Activated T-cell treated with anti-CD3 and anti-CD28 coated beads for 24 hours (primary cell): ENCODE measurements at places on chromosomes 7 and 10.

GRCh38 chr7:130154501-130155317, 50.5 kb downstream of the TMEM209 start:
- no peak for DNase-seq

DNA sequence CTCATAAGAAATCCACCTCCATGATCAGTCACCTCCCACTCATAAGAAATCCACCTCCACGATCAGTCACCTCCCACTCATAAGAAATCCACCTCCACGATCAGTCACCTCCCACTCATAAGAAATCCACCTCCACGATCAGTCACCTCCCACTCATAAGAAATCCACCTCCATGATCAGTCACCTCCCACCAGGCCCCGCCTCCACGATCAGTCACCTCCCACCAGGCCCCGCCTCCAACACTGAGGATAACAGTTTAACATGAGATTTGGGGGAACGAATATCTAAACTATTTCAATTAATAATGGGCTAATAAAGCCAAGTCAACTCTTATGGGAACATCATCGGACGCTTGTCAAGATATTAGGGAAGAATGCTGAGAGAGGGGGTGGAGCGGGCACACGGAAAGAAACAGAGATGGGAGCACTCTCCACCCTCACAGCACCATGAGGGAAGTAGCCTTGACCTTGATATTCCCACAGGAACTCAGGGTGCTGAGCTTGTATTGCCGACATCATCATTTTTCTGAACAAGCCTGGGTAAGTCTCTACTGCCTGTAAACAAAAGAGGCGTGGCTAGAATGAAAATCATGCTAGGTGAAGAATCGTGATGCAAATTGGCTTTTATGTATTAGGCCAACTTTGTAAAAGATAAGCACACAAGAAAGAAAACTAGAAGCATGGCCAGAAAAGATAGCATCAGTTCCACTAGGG, 303.5 kb upstream of the KLF6 start:
- DNase-seq: no peak

GRCh38 chr10:63605197-63605967, 84.2 kb downstream of the REEP3 start:
- DNase-seq: no peak

DNA sequence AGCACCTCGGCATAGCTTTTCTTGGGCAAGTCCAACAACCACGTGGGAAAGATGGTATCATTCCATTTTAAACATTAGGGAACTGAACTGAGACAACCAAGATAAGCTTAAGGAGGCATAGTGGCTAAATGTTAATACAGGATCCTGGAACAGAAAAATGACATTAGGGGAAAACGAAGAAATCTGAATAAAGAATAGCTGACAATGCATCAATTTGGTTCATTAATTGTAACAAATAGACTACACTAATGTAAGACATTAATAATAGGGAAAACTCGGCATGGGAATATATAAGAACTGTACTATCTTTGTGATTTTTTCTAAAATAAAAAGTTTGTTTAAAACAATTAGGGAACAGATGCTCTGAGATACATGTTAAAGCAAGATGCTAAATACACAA, 165.4 kb downstream of the JAZF1 start:
- DNase-seq: no peak

GRCh38 chr7:26688936-26689506, 175.4 kb downstream of the SKAP2 start:
- DNase-seq: no peak

DNA sequence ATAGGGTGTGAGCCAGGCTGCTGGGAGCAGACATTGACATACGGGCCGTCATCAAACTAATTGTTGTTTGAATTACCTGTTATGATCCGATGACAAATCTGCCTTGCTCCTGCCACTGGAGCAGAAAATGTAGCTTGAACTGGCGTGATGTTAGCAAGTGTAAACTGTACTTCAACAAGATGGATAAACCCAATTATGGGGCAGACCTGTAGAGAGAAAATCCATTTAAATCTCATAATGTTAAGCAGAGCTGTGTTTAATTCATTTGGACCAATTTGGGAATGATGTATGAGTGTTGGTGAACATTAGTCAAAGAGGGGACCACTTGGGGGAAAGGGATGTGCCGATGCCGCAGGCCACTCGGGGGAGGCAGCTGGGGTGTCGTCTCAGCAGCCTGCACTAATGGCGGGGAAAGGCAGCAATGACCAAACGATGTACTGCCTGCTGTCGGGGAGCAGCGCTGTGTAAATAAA, 27.4 kb downstream of the TCF7L2 start:
- no peak for DNase-seq

DNA sequence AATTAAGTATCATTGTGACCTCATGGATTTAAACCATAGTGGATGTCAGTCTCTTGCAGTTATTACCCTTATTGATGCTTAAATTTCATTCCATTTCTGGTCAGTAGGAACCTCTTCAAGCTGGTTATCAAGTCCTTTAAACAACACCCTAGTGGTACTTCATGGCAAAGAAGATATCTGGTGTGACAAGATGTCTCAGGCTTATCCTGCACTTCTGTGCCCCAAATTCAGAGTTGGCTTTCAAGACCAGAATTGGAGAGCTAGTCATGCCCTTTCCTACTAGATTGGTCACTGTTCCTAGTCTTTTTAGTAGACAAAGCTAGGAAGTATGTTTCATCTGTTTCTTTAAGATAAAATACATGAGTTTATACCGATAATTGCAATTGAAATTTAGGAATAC, 54.9 kb downstream of the KMT2E start:
- no peak for DNase-seq

DNA sequence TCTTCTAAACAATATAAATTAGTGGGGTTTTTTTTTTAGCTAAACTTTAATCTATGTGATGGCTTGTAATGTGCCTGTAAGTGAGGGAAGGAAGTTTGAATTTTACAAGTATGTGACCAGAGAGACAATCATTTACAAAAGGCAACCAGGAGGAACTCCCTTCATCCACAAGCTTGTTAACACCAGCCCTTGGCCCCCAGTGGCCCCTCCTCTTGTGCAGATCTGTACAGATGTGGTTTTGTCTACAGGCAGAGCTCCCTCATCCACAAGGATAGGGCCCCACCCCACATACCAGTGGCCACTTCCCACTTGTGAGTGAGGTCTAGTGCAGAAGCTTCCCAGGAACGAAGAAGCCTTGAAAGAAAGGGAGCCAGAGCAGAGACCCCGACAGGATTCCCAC, 234.1 kb upstream of the KMT2E start:
- DNase-seq: no peak

DNA sequence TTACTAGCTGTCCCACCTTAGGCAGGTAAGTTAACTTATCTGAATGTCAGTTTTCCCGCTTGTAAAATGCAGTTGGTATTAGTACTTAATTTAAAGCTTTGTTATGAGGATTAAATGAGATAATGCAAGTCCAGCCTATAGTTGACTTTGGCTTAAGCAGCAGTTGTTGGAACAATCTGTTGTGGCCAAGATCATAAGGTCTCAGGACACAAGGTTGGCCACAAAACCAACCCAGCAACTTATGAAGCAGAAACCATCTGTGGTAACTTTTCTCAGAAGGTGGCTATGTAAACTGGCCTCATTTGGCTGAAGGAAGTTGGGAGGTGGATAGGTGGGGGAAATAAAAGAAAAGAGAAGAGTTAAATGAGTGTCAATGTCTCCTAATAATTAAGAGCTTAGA, 29.4 kb downstream of the ENTPD1 start:
- no peak for DNase-seq

- DNase-seq: no peak
Measured at GRCh38 chr7:106010866-106011265, 47.8 kb downstream of the CDHR3 start.

DNA sequence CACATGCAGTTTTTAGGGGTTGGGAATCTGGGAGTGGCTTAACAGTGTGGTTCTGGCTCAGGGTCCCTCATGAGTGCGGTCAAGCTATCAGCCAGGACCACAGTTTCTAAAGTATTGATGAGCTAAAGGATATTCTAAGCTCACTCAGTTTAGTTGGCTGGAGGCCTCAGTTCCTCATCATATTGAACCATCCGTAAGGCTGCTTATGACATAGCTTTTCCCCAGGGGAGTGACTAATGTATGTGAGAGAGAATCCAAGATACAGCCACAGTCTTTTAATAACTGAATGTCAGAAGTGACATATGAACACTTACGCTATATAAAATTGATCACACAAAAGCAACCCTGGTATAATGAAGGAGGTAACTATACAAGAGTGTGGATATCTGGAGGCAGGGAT, 245.3 kb downstream of the POLR1F start:
- DNase-seq: no peak

- DNase-seq: no peak
Measured at GRCh38 chr7:50761713-50762112, 21.0 kb downstream of the GRB10 start.

DNA sequence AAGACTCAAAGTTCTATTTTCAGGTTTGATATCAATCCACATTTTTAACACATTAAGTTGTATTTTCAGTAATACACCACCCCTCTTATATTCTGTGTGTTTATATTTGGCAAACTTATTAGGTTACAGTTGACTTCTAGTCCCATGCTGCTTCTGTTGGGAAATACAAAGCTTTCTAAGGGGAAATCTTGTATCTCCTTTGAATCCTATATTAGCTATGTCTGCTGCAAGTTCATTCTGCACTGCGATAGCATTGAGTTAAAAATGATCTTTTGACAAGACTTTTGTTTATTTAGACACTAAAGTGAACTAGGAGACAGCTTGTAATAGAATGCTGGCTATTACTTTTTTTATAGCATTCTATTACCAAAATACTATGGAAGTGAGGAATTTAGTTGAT, 625.1 kb upstream of the ANKRD30A start:
- DNase-seq: no peak

GRCh38 chr10:132328738-132329137, 3.3 kb upstream of the LRRC27 start:
- no peak for DNase-seq

DNA sequence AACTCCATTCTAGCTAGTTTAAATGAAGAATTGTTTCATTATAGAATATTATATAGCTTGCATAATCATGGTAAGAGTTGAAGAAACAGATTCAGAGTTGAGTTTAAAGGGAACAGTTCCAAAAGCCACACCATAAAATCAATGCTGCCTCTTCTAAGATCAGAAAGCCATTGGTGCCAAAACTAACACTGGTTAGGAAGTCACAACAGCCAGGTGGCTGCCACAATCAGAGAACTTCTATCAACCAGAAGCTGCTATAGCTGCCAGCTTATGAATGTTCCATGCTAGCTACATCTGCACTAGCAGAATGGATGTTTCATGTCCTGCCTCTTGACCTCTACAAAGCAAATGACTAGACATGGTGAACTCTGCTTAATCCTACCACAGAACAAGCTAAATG, 583.1 kb upstream of the LRRN3 start:
- no peak for DNase-seq

- DNase-seq: no peak
Measured at GRCh38 chr7:29641651-29642050, 78.0 kb downstream of the PRR15 start.

DNA sequence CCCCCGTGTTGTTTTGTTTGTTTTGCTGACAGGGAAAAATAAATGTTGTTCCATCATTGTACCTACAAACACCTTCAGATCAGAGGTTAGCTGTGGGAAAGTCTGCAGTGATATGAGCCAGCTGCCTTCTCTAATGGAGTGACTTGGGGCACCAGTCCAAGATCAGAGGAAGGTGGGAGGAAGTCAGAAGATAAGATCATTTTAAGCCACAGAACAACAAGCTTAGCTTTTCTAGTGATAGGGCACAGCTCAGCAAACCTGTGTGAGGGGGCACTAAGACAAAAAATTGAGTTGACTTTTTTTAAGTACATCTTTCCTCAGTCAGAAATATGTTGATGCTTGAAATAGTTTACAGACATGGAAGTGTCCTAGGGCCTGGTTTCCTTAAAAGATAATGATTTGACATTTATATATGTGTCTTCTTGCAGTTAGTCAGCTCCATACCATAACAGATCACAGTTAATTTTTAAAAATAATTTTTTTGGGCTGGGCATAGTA, 240.3 kb upstream of the KAT6B start:
- peak; percentile 23 for DNase-seq

DNA sequence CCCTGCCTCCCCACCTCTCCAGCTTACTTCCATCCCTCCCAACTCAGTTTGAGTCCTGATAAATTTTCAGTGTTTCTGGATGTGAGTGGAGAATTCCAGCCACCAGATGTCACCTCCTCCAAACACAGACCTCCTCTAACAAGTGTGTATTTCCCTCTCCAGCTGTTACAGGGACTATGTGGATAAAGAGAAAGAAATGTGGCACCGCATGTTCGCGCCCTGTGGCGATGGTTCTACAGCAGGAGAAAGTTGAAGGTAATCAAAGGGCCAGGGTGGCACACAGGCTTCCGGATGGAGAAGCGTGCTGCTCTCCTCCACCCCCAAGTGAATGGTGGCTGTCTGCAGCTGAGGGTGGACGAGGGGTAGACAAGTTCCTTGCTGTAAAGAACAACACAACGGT, 14.7 kb downstream of the FKBP6 start:
- DNase-seq: no peak

GRCh38 chr7:38858259-38858884, 50.6 kb downstream of the VPS41 start:
- no peak for DNase-seq

DNA sequence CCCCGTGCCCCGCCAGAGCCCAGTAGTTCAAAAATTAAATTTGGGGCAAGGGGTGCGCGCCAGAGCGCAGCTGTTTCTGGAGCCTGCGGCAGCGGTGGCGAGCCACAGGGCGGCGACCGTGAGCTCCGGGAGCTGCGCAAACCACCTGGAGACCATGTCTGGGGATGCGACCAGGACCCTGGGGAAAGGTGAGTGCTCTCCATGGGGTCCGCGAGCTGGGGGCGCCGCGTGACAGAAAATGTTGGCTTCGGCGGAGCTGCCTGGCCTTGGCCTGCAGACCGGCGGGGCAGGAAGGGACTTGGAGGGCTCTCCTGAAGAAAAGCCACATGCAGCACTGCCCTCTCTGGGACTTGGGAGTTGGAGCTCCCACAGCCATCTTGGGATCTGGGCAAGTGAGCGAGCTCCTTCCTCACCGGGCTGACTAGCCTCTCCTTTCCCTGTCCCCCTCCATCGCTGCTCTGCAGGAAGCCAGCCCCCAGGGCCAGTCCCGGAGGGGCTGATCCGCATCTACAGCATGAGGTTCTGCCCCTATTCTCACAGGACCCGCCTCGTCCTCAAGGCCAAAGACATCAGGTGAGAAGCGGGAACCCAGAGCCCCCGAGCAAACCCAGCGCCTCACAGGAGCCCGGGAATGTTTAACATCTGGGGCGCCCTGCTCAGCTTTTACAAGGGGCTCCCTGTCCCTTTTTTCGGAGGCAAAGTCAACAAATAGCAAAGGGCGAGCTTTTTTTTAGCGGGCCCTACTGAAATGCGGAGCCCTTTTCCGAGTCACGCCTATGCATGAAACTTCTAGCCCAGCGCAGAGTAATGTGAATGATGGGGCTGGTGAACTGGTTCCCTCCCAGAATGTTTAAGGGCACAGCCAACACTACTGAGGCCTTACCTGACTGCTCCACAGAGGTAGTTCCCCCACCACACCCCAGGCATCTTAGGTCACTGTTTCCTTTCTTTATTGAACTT, 6.1 kb downstream of the GSTO2 start:
- DNase-seq: no peak

GRCh38 chr7:120060875-120061274, 212.1 kb upstream of the KCND2 start:
- no peak for DNase-seq

- no peak for DNase-seq
Measured at GRCh38 chr7:17009007-17009719, 127.4 kb upstream of the AGR3 start.

GRCh38 chr10:97608991-97609561, 19.6 kb downstream of the C10orf62 start:
- no peak for DNase-seq

GRCh38 chr10:115772606-115773005, 500.4 kb downstream of the GFRA1 start:
- no peak for DNase-seq
